ENCODE measurements at places on chromosomes 12 and 14.

- no peak for DNase-seq
Measured at GRCh38 chr14:99040052-99040451, 231.9 kb downstream of the BCL11B start.

GRCh38 chr12:21766403-21766802, 8.1 kb downstream of the KCNJ8 start:
- no peak for DNase-seq

GRCh38 chr12:27462151-27462694, 15.7 kb downstream of the SMCO2 start:
- no peak for DNase-seq

DNA sequence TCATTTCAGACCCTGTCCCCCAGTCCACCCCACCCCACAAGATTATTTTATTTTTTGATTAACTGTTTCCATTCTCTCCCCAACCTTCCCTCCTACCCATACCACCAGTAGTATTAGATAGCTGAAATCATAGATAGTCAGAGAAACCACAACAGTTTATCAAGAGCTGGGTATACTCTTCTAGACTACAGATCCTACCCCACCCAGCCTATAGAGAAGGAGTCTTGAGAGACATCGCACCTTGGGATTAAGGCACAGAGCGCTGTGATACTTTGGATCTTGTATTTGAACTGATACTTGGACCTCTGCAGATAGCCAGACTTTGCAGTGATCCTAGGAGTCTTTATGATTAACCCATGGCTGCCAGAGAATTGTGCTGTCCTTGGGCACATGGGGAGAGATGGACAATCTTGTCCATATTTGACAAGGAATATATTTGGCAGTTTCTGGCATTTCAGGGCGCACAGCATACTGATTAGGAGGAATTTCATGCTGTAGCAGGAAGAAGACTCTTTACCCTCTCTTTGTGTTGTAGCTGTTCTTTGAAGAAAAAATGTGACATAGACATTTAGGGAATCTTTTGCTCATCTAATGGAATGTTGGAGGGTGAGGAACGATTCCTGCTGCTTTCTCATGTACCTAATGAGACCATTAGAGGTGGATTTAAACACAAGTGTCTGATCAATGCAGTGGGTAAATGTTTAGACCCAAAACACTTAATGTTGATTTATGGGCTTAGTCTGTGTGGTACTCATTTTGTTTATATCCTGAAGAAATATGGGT, 982 bp downstream of the RBMS2 start:
- DNase-seq: peak; percentile 15

DNA sequence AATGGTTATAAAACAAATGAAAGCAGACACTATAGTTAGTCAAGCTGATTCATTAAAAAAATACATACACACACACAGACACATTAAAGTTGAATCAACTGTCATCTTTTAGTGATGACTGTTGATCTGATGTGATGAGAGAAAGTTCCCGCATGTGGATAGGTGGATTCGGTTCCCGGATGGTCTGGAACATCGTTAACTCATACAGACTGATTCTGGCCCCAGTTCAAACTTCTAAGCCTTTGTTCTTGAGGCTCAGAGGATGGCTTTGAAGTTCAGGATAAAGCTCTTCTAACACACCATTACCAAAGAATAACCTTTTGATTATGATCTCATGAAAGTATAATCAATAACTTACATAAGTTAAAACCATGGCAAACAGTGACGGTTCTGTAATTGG, 27.5 kb downstream of the WIF1 start:
- no peak for DNase-seq

DNA sequence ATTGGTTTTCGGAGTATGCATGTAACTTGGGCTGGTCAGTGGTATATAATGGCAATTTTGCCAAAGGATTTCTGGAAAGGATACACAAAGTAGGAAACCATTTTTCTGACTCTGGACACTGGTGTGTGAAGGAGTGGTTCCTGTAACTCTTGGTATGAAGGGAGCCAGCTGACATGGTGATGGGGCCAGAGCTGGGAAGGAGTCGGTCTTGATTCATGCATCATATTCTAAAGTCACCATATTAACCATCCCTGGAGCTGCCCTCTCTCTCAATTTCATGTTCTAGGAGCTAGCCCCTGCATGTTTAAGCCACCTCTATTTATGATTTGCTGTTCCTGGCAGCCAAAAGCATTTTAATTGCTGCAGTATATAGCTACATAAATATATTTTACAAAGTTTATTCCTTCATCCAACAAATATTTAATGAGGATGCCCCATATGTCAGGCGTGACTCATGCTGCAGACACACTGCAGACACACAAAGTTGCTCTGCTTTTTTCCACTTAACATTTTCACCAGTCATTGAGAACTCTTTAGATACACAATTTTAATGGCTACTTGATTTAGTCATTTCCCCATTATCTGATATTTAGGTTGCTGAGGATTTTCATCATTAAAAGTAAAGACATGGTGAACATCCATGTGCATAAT, 78.7 kb upstream of the PSMC1 start:
- DNase-seq: no peak

- DNase-seq: no peak
Measured at GRCh38 chr12:18703321-18703720, 34.5 kb downstream of the PLCZ1 start.

- peak; percentile 86 for DNase-seq
Measured at GRCh38 chr14:77498120-77498979, at the start of gene ISM2. Gene ISM2, minus strand, starts transcription at chr14:77498816. Its CDS starts 23 bp downstream, at chr14:77498793.

DNA sequence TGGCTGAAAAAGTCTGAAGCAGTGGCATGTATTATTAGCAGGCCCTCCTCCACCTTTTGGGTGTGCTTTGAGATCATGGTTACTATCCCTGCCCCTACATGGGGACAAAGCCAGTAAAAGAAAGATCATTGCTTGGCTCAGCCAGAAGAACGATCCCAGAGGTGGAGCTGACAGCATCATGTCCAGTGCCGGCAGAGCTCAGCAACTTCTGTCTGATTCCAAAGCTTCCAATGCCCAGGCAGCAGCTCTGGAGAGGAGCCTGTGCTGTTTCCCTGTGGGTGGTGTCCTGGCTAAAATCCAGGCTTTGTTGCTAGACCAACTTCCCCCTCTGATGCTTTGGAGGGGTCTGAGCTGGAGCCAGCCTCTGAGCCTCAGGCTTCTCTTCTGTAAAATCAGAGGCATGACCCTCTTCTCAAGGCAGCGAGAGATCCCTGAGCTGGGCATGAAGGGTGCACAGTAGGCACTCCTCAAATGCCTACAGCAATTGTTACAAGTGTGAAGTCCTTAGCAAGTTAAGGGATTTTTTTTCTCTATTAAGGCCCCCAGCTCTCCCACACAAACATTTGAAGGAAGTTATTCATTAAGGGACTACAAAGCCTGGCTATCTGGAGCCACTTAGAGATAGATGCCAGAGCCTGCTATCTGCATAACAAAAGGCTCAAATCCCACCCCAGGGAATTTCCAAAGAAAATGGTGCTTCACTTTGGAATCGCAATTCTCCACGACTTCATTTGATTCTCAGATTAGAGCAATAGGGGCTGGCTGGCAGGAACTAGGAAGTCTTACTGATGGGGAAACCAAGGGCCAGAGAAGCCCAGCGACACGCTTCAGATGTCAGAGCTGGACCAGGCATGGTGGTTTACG, 10.9 kb upstream of the GSC start:
- no peak for DNase-seq

- no peak for DNase-seq
Measured at GRCh38 chr12:78101946-78102635, 271.4 kb downstream of the NAV3 start.

GRCh38 chr12:116354950-116355783, 77.7 kb upstream of the MED13L start:
- DNase-seq: no peak

GRCh38 chr14:88488897-88489296, 65.9 kb downstream of the PTPN21 start:
- DNase-seq: no peak

- DNase-seq: no peak
Measured at GRCh38 chr12:52749827-52750226, 27.3 kb downstream of the KRT76 start.

DNA sequence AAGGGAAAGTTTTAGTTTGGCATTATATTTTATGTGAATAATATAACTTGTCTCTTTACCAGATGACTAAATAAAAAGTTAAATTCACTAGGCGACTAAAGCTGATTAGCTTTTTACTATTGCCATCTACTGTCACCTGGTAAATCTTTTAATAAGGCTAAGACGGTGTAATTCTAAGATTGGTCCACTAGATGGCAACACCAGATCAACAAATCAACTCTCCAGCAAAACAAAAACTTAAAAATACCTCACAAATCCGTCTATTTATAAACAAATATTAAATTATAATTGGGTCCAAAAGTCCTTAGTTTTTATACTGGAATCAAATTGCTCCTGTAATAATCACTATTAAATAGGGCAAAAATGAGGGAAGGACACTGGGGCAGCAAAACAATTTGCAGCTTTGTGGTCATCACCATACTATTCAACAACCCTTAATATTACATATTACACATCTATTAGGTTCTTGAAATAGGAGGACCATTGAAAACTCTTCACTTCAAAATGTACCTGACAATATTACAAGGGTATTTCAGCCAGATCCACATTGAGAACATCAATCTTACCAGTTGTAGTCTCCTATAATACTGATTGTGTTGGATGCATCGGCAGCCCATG, 47.9 kb downstream of the GALC start:
- DNase-seq: peak; percentile 3

GRCh38 chr14:86613786-86614185, 1083.8 kb downstream of the FLRT2 start:
- DNase-seq: no peak

DNA sequence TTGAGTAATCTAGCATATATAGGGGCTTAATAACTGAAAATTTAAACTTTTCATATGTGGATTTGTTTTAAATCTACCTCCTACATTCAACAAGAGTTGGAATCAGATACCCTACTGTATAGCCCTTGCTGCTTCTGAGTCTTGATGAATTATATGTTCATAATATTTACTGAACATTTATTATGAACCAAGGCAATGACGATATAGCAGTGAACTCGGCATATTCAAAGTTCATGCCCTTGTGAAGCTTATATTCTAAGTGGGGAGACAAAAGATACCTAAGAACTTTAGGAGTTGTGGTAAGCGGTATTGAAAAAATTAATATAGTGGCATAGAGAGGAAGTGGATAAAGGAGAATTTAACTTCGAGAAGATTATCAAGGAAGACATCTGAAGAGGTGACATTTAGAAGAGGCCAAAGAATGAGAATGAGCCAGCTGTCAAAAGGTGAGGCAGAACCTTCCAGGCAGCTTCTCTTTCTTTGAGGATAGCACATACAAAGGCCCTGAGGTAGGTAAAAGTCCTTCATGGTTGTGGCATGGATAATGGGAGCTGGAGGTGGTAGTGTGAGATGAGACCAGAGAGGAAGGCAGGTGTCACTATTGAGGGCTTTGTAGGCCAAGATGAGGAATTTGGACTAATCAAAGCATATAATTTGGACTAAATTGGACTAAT, 10.2 kb downstream of the EID3 start:
- DNase-seq: no peak

All from SK-N-SH (cell line).